ENCODE measurements at places on chromosomes 6 and 20.

- no peak for DNase-seq
Observed at GRCh38 chr20:22825546-22825945, 209.6 kb upstream of the SSTR4 start.

GRCh38 chr20:35954907-35955251 is 577 bp upstream of the SCAND1 start:
- peak; percentile 33 for DNase-seq

DNA sequence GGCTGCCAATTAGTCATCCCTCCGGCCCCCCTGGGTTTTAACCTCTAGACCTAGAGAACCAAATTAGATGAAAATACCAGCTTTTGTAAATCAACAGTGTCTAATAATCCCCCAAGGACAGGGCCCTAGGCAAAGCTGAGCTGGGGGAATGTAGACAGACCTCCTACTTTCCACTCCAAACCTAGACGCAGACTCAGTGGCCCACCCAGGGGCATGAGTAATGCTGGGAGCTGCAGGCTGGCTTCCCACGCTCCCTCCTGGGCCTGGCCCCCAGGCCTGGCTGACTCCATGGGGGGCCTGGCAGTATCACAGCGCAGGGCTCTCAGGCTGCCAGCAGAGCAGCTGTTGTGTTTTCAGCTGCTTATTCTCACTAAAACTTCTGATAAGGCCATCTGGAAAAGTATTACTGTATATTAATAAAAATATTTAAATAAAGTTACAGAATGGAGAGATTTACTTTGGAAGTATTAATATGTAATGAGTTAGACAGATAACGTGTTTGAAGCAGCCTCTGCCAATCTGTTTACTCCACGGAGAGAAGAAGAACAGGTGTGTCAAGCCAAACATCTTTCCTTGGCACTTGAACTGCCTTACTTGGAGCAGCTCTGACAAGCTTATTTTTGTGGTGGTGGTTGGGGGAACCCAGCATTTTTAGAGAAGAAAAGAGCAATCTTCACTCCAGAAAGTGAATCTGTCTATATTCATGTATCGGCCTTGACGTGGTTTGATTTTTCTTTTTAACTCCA is 144.0 kb upstream of the AGPAT4 start:
- DNase-seq = no peak

- DNase-seq = no peak
Observed at GRCh38 chr6:143823548-143823947, 19.6 kb upstream of the LTV1 start.

All from SHP77 (cell line).